NCI-H748 treated with DMSO at 0.1 percent for 48 hours (cell line): ENCODE measurements at places on chromosomes 3 and 15.
A peak's percentile ranks its signal among the peaks of the same experiment; 100 is the strongest.

GRCh38 chr3:157914882-157915281 lies 191.3 kb downstream of the SHOX2 start:
- no peak for DNase-seq

DNA sequence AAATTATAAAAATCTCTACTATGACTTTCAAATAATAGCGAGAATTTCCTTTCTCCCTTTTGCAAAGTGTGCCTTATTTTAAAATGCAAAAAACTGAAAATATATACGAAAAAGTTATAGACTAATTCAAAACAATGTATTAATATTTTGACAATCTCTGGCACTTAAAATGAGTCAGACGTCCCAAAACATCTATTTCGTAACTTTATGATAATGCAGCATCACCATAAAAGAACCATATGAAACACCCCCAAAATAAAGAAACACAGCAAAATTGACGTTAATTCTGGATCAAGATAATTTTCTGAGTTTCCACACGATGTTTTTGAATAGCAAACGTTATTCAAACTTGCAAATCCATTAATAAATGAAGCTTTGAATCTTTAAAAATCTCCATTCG lies 1.0 kb downstream of the COPS2 start:
- no peak for DNase-seq

DNA sequence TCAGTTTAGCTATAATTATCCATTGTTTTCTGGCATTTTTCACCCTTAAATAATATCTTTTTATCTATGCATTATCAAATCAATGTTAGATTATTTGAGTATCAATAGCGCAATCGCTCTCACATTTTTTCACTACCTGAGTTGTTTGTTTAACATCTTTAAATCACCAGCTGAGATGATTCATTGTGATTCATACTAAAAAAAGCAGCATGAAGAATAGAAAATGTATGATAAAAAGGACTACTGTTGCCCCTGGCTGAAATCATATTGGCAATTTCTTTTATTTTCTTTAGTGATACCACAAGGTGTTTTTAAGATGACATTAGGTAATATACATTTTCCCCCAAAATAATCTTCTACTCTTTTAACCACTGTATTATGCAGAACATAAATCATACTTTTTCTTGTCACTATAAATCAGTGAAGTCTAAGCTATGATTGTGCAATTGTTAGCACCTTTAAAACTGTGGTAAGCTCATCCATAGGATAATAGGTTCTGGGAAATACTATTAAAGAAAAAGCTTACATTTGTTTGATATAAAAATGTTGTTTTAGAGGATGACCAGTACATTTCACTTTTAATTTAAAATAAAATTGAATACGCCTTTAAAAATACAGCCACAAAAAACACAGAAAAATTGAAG lies 889.1 kb downstream of the NAALADL2 start:
- no peak for DNase-seq

GRCh38 chr3:10310578-10310977 lies 10.3 kb downstream of the SEC13 start:
- DNase-seq: no peak

- no peak for DNase-seq
These were observed 16.8 kb downstream of the ATG7 start for GRCh38 chr3:11288786-11289637.

- DNase-seq: no peak
These were observed 391.3 kb upstream of the TPRG1 start for GRCh38 chr3:188780193-188781147.

GRCh38 chr3:87691109-87691508 lies 367.7 kb downstream of the CGGBP1 start:
- DNase-seq: no peak

DNA sequence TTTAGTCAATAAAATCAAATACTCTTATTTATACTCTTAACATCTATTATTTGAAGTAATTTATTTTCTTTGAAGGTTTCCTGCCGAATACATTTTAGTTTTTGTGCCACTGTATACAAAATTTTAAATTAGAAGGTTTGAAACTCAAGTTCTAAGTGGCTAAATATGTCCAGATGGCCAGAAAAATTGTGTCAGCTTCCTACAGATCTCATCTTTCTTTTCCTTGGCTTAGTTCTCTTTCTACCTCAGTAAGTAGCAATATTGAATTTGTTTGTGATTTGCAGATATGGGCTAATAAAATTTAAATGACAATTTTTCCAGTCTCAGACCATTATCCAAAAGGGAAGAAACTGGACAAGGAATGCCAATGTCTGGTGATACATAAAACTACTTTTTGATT lies 452.1 kb downstream of the ROBO2 start:
- DNase-seq: no peak

DNA sequence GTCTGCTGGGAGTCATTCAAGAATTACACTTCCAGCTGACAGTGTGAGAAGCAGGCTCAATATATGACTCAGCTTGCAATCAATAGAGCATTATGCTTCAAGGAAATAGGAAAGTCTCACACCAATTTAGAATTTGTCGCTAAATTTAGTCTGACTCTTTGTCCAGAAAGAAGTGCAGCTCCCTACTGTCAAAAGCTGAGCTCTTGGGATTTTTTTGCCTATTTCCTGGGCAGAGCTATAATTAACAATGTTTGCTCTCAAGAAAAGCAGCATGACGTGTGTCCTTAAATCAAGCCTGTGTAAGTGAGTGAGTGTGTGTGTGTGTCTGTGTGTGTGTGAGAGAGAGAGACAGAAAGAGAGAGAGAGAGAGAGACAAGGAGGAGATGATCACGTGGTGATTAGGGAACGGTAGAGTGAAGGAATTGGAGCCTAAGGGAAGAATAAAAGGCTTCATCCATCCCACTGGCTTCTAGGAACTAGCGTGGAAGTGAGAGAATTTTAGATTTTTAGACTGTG lies 16.4 kb upstream of the SLC35G2 start:
- DNase-seq: peak; percentile 54

- no peak for DNase-seq
These were observed 33.8 kb downstream of the MBNL1 start for GRCh38 chr3:152302521-152303021.

DNA sequence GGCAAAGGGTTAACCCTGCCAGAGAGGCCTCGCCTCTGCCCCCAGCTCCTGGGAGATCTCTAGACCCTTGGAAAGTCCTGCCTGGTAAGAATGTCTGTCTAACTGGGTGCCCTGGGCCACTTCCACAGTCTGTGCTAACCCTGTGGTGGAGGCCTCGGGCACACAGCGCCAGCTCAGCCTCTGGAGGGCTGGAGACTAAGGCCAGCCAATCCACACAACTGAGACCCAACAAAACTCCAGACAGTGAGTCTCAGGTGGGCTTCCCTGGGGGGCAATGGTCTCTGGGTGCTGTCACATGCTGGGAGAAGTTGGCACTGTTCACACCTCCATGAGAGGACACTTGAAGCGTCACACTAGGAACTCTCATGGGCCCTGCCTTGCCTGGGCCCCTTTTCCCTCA lies 19.5 kb downstream of the ZXDC start:
- DNase-seq: no peak

DNA sequence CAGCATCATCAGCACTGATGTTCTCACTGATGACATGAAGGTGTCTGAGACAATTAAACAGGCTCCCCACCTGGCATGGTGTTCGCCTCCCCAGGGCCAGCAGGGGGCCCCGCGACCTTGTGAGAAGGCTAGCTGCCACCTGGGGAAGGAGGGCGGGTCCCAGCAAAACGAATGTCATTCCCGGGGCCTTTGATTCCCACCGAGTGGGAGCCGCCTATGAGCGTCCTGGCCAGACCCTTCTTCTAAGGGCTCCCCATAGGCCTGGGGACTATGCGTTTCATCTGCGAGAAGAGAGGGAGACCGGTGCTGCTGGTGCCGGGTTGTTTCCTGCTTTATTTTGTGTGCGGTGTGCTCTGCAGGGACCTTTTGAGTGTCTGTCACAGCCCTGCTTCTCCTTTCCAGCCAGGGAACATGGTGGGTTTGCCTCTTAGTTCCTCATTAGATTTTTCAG lies 20.5 kb upstream of the MINDY4B start:
- DNase-seq: no peak

DNA sequence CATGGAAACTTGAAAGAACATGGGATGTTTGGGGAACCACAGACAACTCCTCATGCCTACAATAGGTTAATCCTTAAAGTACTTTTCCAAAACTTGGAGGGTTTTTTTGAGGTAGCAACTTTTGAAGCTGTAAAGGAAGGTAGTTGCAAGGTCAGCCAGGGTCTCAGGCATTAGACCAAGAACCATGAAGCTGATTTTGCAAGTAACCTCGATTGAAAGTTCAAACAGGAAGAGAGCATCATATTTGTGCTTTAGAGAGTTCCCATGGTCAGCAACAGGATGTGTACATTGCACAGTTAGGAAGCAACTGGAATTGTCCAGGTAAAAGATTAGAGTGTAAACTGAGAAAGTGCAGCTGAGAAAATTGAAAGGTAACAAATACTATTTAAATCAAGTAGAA lies 199.8 kb upstream of the NR2F2 start:
- DNase-seq: no peak

GRCh38 chr15:34584330-34584668 lies 848 bp upstream of the GOLGA8B start:
- DNase-seq: no peak

DNA sequence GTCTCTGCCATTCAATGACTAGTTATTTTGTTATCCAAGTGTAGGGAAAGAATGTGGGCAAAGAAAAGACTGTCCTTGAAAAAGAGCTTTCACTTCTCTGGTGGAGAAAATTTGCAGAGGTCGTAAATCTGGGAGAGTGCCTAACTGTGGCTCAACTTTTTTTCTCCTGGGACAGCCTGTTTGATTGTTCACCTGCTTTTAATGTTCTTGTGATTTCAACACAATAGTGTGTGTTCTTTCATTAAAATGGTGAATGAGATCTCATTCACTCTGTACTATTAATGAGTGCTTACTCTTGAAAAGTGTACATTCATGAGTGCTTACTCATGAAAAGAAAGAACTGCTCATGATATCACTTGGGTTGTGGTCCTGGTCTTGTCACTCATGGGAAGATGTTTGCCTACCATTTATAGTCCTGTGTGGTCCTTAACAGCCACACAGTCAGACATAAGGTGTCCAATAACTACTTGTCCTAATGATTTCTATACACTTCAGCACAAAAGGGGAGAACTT lies 567.3 kb downstream of the GRM7 start:
- no peak for DNase-seq

- DNase-seq: peak; percentile 48
These were observed 125.5 kb downstream of the GADL1 start for GRCh38 chr3:30768703-30769550.

- no peak for DNase-seq
These were observed 908 bp downstream of the CCNB2 start for GRCh38 chr15:59105854-59106253.

DNA sequence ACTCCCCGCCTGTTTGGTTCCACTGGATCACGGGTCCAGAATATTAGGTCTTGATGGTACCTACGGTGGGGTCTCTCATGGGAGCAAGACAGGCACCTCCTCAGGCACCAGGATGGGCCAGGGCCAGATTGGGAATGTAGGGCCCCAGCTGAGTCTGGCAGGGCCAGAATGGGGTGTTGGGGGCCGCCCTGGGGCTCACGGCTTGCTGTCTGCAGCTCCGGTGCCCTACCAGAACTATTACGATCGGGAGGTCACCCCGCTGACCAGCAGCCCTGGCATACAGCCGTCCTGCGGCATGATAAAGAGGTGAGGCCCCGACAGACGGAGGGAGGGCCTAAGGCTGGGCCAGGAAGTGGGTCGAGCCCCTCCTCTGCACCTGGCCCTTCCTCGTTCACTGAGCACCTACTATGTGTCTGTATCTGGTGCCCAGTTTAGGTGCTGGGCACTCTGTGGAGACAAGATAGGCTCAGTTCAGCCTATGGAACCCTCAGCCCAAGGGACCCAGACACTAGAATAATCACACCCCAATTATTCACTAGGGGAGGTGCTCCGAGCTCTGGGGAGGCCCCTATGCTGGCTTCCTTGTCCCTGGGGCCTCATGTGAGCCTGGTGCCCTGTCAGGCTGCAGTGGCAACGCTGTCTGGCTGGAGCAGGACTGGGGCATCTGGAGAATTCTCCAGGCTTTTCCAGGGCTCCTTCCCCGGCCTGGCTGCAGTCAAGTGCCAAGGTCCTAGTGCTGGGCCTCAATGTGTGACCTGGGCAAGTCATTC lies 37.9 kb downstream of the PSTPIP1 start:
- DNase-seq: no peak

DNA sequence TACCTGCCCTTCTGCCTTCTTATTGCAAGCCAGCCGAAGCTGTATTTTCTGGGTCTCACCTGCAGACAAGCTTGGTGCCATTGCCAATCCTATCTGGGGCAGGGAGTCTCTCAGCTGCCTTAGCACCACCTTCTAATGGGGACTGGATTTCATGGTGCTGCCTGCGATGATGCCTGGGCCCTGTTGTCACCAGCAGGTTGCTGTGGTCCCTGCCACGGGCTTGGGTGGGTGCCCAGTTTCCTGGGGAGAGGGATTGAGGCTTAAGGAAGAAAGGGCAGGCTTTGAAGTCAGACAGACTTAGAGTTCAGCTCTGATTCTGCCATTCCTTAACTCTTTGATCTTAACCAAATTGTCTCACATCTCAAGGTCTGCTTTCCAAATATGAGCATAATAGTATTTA lies 87.4 kb upstream of the CD96 start:
- DNase-seq: no peak

DNA sequence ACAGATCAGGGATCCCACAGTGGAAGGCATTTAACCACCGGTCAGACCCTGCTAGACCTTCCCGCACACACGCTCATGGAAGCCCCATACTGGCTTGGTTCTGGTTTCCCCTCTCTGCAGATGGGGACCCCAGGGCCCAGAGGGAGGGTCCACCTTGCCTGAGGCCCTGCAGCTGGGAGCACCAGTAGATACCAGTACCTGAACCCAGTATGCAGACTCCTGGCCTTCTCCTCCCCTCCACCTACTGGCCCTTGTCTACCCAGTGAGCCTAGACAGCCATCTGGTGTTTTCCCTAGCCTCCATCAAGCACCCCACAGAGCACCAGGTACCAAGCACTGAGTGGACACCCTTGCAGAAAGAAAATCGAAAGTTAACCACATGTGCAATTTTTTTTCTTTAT lies 65.1 kb downstream of the MEGF11 start:
- no peak for DNase-seq

DNA sequence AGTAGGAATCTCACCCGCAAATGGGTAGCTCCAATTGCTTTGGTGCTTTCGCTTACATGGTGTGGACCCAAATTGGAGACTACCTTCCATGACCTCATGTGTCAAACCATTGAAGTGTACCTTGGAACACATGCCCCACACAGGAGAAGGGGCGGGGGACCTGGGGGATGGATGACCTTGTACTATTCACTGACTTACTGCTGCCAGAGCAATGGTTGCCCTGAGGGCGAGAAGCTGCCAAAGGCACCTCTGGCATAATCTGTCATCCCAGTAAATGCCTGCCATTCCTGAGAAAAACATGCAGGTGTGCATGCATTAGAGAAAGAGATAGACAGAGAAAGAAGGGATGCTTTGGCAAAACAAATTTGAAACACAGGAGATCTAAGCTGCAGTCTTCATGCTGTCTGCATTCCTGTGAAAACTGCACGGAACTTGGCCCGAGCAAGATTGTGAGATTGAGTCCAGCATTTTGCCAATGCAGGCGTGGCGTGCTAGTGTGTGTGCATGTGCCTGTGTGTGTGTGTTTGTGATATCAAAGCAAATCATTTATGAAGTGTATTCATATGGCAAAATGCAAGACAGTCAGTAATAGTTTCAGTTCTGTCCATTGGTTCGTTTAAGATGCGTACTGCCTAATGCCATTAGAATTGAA lies 219.5 kb upstream of the MDFIC2 start:
- DNase-seq: no peak

- DNase-seq: no peak
These were observed 14.9 kb upstream of the CELF6 start for GRCh38 chr15:72334842-72335241.

- DNase-seq: no peak
These were observed 60.5 kb upstream of the KLF13 start for GRCh38 chr15:31265871-31266711.
